ENCODE measurements at places on chromosomes 5 and 9. TPM values are rescaled to one million over a fixed set of nuclear protein-coding genes. Genes with fewer than 3 reads are reported as not detected.

GRCh38 chr5:180323160-180323559 lies 30.0 kb downstream of the GFPT2 start:
- no peaks in the 10 kb centered on the region for H3K4me1 ChIP-seq
- no peak overlapping the region for H3K4me3 ChIP-seq
- DNase-seq: no peak
- no peaks in the 10 kb centered on the region for H3K36me3 ChIP-seq
- no peak overlapping the region for H3K27ac ChIP-seq
- no peaks in the 10 kb centered on the region for H3K27me3 ChIP-seq

GRCh38 chr5:7850395-7851239 lies at the start of gene CFAP90:
TSS of gene CFAP90 (minus strand) at chr5:7851133. CDS start at chr5:7851021, 112 bp downstream.
- no peaks in the 10 kb centered on the region for H3K36me3 ChIP-seq
- H3K27ac ChIP-seq: no peak within 1 kb of the TSS
- peak within 1 kb of the TSS; percentile 52 for H3K4me3 ChIP-seq
- peaks cover 13% of the 10 kb centered on the region for H3K4me1 ChIP-seq

- no peaks in the 10 kb centered on the region for H3K4me1 ChIP-seq
- H3K4me3 ChIP-seq: no peak overlapping the region
- no peaks in the 10 kb centered on the region for H3K36me3 ChIP-seq
- no peak for DNase-seq
Observed at GRCh38 chr9:90423661-90424193, 218.9 kb downstream of the DIRAS2 start.

GRCh38 chr9:86486891-86487837 lies 133.0 kb upstream of the TUT7 start:
- H3K27me3 ChIP-seq: no peaks in the 10 kb centered on the region
- DNase-seq: no peak
- H3K4me1 ChIP-seq: no peaks in the 10 kb centered on the region

GRCh38 chr5:104702212-104702611 lies 1139.6 kb upstream of the NUDT12 start:
- no peaks in the 10 kb centered on the region for H3K27me3 ChIP-seq
- DNase-seq: no peak
- H3K36me3 ChIP-seq: no peaks in the 10 kb centered on the region
- no peak overlapping the region for H3K4me3 ChIP-seq
- no peak overlapping the region for H3K27ac ChIP-seq
- H3K4me1 ChIP-seq: no peaks in the 10 kb centered on the region

GRCh38 chr5:149517461-149518122 lies 33.6 kb downstream of the CSNK1A1 start:
- H3K36me3 ChIP-seq: peaks cover 7% of the 10 kb centered on the region
- H3K27ac ChIP-seq: peak overlapping the region; percentile 48
- peaks cover 89% of the 10 kb centered on the region for H3K4me1 ChIP-seq
- no peak for DNase-seq

The QRFP gene
- not detected for total RNA-seq

The FCN1 gene
- 0.46 TPM for total RNA-seq

- no peak overlapping the region for H3K4me3 ChIP-seq
- H3K4me1 ChIP-seq: peaks cover 15% of the 10 kb centered on the region
- no peaks in the 10 kb centered on the region for H3K27me3 ChIP-seq
Observed at GRCh38 chr9:116372081-116372673, 218.6 kb downstream of the PAPPA start.

The CEL gene
- not detected for total RNA-seq
